NCI-H524 (cell line): ENCODE measurements at places on chromosomes 7 and 10.

DNA sequence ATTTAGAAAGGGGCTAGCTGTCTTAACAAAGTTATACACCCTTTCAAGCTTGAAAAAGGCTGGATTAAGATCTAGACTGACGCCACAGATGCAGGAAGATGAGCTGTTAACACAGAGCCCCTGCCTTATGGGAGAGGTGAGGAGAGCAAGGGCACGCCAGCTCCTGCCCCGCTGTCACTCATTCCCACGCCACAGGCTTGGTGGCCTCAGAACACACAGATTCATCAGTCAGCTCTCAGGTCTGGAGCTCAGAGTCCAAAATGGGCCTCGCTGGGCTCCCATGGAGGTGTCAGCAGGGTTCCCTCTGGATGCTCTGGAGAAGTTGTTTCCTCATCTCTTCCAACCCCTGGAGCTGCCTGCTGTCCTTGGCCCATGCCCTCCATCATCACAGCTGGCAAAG, 554.2 kb downstream of the TCERG1L start:
- DNase-seq, result no peak

- no peak for DNase-seq
Measured at GRCh38 chr10:5662708-5663579, 3.5 kb downstream of the ASB13 start.

DNA sequence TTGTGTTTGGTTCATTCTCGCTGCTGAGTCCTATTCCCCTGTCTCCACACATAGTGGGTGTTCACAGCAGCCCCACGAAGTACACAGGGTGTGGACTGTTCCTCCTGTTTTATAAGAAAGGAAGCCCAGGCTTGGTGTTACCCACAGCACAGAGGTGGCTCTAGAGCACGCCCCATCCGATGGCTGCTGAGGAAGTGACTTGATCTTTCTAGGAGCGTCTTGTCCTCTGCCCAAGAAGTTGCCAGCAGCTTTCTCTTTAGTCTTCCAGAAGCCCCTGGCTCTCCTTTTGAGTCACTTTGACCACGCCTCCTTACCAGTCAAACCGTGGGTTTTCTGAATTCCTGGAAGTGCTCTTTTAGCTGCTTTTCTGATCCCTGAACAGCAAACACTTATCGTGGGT, 94.0 kb downstream of the GRK5 start:
- DNase-seq, result no peak

- DNase-seq, result no peak
Measured at GRCh38 chr7:65962033-65962432, 20.0 kb downstream of the GUSB start.

- no peak for DNase-seq
Measured at GRCh38 chr7:83166781-83167180, 4.1 kb upstream of the PCLO start.

- no peak for DNase-seq
Measured at GRCh38 chr10:5904227-5904626, 14.2 kb downstream of the FBH1 start.

DNA sequence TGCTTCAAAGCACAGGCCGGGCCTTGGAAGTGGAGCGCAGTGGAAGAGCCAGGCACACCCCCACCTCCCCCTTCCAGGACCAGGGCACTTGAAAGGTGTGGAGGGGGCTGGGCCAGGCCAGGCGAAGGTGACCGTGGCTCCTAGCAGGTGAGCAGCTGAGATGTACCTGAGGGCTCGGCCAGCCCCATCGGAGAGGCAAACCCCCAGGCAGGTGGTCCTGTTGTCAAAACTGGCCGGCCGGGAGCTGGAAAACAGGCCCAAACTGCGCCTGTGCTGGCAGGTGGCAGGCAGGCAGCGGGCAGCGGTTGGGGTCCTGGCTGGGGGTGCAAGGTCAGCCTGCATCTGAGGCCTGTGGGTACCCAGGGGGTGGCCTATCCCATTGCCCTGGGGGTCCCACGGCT, 96.4 kb upstream of the DNAAF5 start:
- DNase-seq, result no peak

- no peak for DNase-seq
Measured at GRCh38 chr7:151342102-151342646, 562 bp downstream of the NUB1 start.

- no peak for DNase-seq
Measured at GRCh38 chr7:1367501-1368183, 91.6 kb downstream of the MICALL2 start.

- no peak for DNase-seq
Measured at GRCh38 chr10:118383699-118384098, 41.6 kb upstream of the FAM204A start.

GRCh38 chr10:124240839-124241291, 147.5 kb upstream of the CHST15 start:
- DNase-seq, result no peak

GRCh38 chr7:2037808-2038522, 194.8 kb downstream of the MAD1L1 start:
- DNase-seq, result no peak

DNA sequence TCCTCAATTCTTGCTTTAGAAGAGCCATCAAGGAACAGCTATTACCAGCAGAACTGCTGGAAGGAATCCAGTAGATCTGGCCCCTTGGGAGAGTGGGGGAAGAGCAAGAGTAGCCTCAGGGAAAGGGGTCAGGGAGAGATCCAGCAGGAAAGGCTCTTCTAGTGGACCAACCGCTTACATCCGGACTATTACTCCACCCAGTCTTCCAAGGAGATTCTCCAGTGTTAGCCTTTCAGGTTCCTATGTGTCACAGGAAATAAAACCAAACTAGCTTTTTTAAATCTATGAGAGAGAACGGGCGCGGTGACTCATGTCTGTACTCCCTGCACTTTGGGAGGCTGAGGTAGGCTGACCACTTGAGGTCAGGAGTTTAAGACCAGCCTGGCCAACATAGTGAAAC, 34.3 kb downstream of the TET1 start:
- no peak for DNase-seq

DNA sequence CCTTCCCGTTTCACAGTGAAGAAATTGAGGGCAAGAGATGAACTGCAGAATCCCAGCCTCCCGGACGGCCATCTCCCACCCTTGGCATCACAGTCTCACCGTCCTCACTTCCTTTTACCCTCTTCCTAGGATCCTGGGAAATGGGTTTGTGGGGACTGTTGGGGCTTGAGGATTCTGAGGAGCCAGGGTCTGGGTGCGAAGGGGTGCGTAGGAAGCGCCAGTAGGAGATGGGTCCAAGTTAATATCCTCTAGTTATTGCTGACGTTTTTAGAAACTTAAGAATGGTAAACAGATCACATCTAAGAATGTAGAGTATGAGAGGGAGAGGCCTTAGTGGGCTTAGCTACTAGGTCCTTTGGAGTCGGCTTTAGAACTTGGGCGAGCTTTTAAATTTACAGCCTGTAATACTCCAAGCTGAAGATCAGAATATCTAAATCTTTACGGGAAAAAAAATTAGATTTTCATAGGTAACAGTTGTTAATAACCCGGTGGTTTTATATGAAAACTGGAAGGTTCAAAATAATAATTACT, 696 bp downstream of the MALSU1 start:
- no peak for DNase-seq

- no peak for DNase-seq
Measured at GRCh38 chr10:82221601-82222149, 346.7 kb downstream of the NRG3 start.

GRCh38 chr10:70174058-70174741, 3.9 kb upstream of the SAR1A start:
- DNase-seq, result no peak

DNA sequence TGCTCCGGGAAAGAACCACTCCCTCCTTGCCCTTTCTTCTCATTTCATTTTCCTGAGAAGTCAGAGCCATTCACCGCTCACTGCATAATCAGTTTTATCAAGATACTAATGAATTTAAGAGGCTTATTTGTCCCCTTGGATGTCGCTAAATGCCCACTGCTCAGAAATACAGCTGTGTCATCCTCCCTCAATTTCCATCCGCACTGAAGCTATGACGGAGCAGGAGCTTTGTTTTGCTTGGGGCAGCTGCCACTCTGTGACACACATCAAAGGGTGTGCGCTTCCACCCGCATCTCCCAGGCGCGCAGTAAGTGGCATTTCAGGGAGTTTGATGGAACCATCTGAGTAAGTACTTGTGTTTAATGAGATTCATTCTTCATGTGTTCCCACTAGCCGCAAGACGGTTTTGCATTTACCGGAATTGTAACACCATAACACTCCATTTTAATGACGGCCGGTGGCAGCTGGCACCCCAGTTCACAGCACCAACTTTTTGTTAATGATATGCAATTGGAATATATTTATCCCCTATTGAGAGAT, 103.8 kb upstream of the PARD3 start:
- peak; percentile 70 for DNase-seq

- DNase-seq, result peak; percentile 46
Measured at GRCh38 chr7:52500841-52501240, 534.6 kb upstream of the POM121L12 start.

DNA sequence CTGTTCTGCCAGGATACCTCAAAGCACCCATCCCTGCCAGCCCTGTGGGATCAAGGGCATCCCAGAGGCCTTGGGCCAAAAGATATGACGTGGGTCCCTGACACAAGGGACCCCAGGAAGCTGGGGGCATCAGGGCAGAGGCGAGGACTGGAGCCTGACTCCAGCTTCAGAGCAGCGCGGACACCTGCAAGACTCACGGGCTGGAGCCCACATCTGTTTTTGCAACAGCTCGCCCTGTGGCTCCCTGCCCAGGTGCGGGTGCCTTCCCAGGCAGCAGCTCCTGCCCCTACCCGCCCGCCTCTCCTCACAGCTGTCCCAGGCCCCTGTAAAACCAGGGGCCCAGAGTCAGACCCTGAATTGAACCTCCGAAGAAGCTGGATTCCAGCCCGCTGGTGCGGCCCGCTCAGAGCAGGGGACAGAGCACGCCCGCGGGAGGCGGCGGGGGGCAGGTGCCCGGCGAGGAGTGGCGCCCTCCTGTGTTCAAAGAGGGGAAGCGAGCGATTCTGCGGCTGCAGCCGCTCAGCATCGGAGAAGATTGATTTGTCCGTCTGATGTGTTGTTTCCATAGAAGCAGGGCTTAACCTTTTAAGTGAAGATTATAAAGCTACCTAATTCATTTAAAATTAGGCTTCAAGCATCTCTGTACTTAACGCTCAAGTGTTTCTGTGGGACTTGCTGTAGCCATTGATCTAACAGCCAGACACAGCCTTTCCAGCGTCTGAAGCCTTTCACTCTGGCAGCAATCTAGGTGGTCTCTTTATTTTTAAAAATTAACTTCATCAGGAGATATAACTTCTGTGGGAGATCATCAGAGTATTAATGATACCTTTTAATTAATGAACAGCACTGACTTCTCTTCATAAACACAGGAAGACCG, 88.4 kb downstream of the BEND7 start:
- peak; percentile 69 for DNase-seq
